NCI-H1092 (cell line): ENCODE measurements at places on chromosomes 1 and 21.
A peak's percentile ranks its signal among the peaks of the same experiment; 100 is the strongest.

- no peak for DNase-seq
Observed at GRCh38 chr1:28111157-28111556, 22.7 kb upstream of the EYA3 start.

DNA sequence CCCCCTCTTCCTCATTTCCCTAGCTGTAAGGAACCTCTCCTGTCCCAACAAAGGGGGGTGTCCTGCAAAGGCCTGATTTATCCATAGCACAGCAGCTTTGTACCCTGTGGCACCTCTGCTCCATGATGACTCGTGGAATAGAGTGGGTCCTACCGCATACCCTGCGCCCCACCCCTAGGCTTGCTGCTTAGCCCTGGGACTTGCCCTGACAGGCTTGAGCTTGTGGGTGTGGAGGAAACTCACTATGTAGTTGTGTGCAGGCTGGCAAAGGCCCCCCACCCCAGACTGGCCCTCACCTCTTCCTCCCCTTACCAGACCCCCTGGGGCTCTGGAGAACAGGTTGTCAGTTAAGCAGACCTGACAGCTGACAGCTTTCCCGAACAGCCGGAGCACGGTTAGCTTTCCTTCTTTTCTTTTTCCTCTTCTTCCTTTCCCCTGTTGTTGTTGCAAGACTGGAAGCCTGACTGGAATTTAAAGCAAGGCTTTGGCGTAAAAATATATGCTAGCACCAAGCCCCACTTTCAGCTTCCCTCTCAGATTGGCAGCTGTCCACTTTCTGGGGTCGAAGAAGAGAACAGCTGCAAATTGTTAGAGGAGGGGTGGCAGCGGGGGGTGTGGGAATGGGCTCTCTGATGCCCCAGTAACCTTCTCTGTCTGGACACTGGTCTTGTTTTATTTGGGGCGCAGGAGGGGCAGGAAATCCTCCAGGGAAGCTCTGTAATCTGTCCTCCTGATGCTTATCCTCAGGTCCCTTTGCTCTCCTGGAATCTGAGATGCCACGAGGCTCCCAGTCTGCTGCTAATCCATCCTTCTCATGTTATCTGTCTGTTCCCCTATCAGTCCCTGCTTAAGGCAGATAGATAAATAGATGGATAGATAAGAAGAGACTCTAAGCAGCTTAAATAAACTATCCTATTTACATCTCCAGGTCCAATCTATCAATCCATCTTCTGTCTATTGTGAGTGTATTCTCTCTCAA lies 134.6 kb downstream of the BRINP2 start:
- no peak for DNase-seq

GRCh38 chr1:45326627-45327623 lies at the start of gene HPDL:
HPDL (plus strand) TSS chr1:45326895; CDS start chr1:45327149, 254 bp downstream.
- DNase-seq = peak; percentile 85

GRCh38 chr1:88275259-88275862 lies 408.7 kb upstream of the PKN2 start:
- DNase-seq = no peak

- DNase-seq = no peak
Observed at GRCh38 chr1:184524248-184524647, 137.4 kb downstream of the C1orf21 start.

DNA sequence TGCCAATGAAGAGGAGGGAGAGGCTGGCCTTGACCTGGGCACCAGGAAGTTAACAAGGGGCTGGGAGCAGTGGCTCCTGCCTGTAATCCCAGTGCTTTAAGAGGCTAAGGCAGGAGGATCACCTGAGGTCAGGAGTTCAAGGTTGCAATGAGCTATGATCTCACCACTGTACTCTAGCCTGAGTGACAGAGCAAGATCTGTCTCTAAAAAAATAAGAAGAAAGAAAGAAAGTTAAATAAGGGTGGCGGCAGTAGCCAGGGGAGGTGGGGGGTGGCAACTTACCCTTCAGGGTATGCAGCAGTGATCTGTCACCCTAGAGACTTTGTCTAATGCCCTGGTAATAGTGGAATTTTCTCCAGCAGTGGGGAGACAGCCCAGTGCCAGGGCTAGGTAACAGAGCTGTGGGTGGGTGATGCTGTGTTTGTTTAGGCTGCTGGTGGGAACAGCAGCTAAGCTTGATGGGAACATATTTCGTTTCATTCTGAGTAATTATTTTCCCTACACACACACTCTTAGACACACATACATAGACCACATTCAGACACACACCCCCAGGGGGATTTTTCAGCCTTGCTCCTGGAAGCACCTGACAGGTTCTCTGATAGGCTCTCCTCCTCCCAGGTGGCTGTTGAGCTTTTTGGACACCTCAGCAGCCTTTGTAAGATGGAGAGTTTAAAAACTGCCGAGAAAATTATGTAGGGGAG lies 11.3 kb upstream of the SYT6 start:
- DNase-seq = no peak

DNA sequence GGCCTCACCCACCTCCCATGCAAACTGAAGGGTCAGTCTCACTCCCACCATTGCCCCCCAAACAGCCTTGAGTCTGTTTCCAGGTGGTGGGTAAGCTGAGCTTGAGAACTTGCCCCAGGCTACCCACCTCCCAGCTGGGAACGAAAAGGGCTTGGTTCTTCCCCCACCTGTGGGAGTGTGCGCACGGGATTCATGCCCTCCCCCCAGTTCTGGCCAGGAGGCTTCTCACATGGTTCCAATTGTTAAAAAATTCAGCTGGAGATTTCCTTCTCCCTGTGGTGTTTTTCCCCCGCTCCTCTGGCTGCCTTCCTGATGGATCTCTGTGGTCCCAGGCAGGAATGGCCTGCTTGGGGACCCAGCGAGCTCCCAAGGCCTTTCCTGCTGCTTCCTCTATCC lies 81.8 kb upstream of the C21orf91 start:
- DNase-seq = no peak

DNA sequence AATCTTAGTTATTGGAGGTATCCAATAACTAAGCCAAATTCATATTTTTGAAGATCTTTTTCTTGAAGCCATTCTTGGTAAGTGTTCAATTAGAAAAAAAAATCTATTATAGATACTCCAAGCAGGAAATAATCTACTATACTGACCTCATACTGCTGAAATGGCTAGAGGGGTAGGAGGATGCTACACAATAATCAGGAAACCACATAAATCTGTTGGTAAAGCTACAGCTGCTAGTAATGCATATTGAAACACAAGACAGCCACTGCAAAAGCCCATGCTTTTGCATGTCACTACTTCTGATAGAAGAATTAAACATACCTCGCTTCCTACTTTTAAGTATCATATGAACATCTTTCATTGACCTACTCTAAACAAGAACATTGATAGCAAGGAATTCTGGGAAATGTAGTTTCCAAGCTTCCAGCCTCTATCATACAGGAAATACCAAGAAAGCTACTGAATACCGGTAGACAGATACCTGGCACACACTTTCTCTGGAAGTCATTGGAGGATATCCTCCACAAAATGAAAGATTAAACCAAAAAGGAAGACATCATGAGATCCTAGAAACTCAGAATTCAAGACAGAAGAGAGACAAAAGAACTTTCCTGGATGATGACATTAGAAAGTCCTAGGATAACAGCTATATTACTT lies 103.0 kb upstream of the VAV3 start:
- DNase-seq = no peak

GRCh38 chr1:150615346-150616201 lies 13.8 kb downstream of the ENSA start:
- DNase-seq = no peak

DNA sequence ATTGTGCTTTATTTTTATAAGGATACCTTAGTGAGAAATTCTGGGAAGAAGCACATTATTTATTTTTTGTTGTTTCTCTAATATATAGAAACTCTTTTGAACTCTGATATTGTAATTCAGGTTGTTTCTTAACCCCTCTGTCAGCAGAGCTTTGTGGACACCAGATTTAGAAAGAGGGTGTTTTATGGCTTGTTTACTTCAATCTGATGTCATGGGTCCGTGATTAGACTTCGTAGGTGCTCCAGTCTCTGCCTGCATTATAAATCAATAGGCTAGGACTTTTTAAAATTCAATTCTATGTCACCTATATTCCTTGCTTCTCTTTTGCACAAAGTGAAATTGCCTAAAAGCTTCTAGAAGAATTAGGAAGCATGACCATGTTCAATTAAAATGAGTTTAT lies 47.3 kb upstream of the CCDC190 start:
- DNase-seq = no peak

GRCh38 chr1:108505763-108506070 lies 54.2 kb upstream of the EEIG2 start:
- DNase-seq = no peak

GRCh38 chr1:154595621-154596020 lies 12.4 kb downstream of the ADAR start:
- DNase-seq = no peak

DNA sequence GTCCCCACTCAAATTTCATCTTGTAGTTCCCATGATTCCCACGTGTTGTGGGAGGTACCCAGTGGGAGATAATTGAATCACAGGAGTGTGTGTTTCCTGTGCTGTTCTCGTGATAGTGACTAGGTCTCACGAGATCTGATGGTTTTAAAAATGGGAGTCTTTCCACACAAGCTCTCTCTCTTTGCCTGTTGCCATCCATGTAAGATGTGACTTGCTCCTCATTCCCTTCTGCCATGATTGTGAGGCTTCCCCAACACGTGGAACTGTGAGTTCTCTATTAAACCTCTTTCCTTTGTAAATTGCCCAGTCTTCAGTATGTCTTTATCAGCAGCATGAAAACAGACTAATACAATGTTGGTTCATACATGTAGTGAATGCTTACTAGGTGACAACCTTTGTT lies 163.2 kb upstream of the PALMD start:
- no peak for DNase-seq

DNA sequence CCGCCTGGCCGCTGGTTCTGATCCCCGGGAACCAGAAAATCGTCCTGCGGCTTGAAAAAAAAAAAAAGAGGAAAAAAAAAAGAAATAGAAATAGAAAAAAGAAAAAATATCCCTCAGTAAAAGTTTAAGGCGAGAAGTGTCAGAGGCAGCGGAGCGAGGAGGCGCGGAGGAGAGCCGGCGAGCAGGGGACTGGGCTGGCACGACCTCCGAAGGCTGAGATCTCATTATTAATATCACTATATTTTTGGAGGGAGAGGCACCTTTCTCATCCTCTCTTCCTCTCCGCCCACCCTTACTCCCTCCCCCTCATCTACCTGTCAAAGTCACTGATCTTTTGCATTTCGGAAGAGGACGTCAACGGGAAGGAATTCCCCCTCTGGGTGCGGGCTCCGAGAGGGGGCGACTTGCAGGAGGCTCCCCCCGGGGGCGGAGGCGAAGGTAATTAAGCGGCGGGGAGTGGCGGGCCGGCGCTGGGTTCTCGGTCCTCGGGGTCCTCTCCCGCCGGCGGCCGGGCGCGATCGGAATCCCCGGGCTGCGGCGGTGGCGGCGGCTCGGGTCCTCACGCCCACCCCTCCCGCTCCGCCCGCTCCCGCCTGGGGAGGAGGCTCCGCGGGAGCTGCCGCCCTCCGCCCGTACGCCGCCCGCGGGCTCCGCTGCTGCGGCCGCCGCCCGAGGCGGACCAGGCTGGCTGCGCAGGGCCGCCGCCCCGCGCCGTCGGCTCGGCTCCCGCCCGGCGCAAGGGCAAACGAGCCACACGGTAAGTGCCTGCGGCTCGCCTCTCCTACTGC lies at the start of gene NTNG1:
Gene NTNG1 (plus strand): TSS at position 337 of the 788 bp plus-strand sequence.
- no peak for DNase-seq

- no peak for DNase-seq
Observed at GRCh38 chr1:168960595-168960994, 145.9 kb upstream of the ATP1B1 start.

DNA sequence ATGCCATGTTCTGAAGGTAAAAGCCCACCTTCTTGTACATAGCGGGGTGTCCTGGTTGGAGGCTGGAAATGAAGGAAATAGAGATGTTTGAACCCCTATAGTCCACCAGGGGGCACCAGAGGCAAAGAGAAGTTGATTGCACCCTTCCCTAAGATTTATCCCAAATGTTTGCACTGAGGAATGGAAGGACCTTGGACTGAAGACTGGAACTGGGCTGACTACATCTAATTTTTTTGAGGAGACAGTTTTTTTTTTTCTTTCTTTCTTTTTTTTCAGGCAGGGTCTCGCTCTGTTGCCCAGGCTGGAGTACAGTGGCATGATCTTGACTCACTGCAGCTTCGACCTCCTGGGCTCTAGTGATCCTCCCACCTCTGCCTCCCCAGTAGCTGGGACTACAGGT lies 55.3 kb upstream of the EIF4G3 start:
- peak; percentile 26 for DNase-seq

DNA sequence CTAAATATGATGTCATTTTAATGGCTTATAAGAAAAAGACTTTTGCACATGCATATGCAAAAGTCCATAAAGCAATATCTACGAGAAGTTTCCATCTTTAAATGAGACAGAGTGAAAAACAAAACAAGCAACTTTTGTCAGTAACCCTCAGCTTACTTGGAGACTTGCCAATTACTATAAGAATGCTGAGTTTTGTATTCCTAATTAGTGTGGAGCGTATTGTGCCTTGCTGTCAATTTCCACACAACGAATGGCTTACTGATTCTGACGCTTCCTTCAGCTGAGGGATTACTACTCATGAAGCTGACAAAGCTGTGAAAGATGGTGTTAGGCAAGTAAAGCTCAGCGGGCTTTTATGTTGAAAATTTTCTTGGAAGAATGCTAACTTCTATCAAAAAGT lies 440.4 kb upstream of the ADAMTS5 start:
- no peak for DNase-seq

GRCh38 chr1:184563308-184563707 lies 176.5 kb downstream of the C1orf21 start:
- DNase-seq = peak; percentile 4

- no peak for DNase-seq
Observed at GRCh38 chr1:94806441-94806871, 13.7 kb upstream of the SLC44A3 start.

DNA sequence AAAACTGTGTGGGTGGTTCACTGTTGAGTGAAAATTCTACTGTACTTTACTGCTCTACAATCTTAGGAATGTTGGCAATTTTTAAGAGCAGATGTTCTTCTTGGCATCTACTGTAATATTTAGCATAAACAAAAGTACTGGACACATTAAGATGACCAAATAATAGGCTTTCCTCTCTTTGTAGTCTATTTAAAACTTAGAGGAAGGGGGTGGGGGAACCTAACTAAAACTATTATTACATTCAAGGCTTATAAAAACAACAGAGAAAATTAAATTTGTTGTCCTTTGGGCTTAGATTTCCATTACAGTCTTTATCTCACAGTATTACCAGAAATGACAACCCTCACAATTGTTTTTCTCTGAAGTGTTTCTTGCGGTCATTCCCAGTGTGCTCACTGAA lies 181.2 kb downstream of the PLPPR4 start:
- no peak for DNase-seq
